Activated T-helper 1 cell treated with anti-CD3 and anti-CD28 coated beads, Interleukin-12 subunit alpha, Interleukin-12 subunit beta, Interleukin-2, Interleukin-4 antibody, amounts not matched to agents 30 ng/mL and 10 ng/mL and 1 ng/mL, durations not matched to agents 14 hours and 24 hours and 36 hours (primary cell): ENCODE measurements at places on chromosomes 11 and 22. TPM values are rescaled to one million over a fixed set of nuclear protein-coding genes. Genes with fewer than 3 reads are reported as not detected.
A peak's percentile ranks its signal among the peaks of the same experiment; 100 is the strongest.

GRCh38 chr11:117814204-117814765 is 10.3 kb downstream of the FXYD2 start:
- no peak overlapping the region for H3K4me3 ChIP-seq
- H3K27me3 ChIP-seq = no peaks in the 10 kb centered on the region
- peak overlapping the region; percentile 98 for H3K27ac ChIP-seq
- peaks cover 2% of the 10 kb centered on the region for H3K36me3 ChIP-seq
- DNase-seq = no peak

DNA sequence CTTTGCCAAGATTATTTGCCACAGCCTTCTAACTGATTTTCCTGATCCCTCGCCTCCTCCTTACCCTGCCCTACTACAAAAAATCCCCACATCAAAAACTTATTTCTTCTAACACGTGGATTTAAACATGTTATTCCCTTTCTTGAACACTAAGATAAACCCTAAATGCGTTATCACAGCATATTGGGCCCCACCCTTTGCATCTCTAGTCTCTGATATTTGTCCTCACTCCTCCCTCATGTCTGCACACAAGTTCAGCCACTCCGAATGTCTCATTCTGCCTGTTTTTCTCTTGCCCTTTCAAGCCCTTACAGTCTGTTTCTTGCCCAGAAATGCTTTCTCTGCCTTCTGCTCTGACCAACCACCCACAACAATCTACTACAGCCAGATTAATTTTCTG is 10.6 kb upstream of the ACER3 start:
- no peaks in the 10 kb centered on the region for H3K36me3 ChIP-seq
- peaks cover 13% of the 10 kb centered on the region for H3K27me3 ChIP-seq
- H3K4me1 ChIP-seq = no peaks in the 10 kb centered on the region

- peaks cover 39% of the 10 kb centered on the region for H3K36me3 ChIP-seq
- no peaks in the 10 kb centered on the region for H3K27me3 ChIP-seq
- peak overlapping the region; percentile 45 for H3K27ac ChIP-seq
- no peak for DNase-seq
Measured at GRCh38 chr22:26435327-26436093, 6.5 kb downstream of the ASPHD2 start.

DNA sequence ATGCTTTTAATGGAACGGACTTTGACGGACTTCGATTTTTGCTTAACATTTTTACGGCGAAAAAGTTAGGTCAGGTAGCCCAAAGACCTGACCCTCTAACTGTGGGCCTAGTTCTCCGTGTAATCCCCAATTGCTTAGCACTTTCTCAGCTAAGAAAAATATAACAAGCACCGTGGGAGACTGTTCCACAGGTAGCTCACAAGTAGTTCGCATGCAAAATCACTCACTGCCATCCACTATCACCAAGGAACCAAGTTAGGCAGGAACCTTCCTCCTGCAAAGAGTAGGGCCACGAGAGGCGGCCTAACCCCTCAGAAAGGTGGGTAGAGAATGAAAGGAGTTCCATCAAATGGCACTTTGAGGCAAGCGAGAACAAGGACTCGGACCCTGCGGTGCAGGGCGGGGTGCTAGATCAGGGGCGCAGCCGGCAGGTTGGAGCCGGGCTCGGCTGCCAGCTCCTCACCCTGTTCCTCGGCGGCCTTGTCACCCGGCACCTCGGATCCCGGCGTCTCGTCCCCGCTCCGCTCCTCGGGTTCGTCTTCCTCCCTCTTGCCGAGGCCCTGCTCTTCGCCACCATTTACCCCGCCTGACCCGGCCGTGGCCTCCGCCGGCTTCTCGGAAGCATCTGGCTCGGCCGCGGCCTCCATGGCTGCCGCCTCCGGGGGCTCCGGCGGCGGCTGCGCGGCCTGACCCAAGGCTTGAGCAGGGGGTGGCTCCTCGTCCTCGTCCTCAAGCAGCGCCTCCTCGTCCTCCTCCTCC is 922 bp downstream of the HNRNPUL2 start:
- H3K4me3 ChIP-seq = peak overlapping the region; percentile 91
- peaks cover 51% of the 10 kb centered on the region for H3K36me3 ChIP-seq
- peak overlapping the region; percentile 80 for H3K27ac ChIP-seq
- peaks cover 53% of the 10 kb centered on the region for H3K4me1 ChIP-seq
- no peaks in the 10 kb centered on the region for H3K27me3 ChIP-seq
- DNase-seq = no peak

DNA sequence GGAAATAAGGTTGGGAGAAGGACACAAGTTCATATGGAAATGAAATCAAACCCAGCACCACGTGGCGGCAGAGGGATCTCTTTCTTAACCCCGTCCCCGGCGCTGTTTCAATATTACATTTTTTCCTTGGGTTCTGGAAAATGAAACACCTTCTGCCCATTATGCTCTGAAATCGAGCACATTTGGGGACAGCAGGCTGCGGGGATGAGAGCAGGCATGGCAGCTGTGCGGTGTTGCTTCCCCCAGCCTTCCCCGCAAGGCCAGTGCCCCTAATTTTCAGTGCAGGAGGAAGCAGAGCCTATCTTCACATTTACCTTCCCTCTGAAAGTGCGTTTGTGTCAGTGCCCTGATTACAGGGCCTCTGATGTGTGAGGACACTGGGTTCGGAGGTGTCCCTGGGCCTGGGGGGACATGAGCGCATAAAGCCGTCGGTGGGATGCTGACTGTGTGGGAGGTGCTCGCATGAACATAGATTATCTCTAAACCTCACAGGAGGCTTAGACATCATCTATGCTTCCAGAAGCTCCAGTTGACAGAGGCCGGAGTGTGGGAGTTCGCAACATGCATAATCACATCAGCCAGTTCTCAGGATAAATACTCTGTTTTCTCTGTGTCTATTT is 921.3 kb downstream of the BRD1 start:
- no peaks in the 10 kb centered on the region for H3K36me3 ChIP-seq
- DNase-seq = no peak
- H3K27ac ChIP-seq = no peak overlapping the region
- peaks cover 2% of the 10 kb centered on the region for H3K27me3 ChIP-seq

- H3K36me3 ChIP-seq = no peaks in the 10 kb centered on the region
Measured at GRCh38 chr11:12399355-12399754, 22.0 kb downstream of the PARVA start.

GRCh38 chr11:126537492-126537891 is 182.0 kb downstream of the ST3GAL4 start:
- no peaks in the 10 kb centered on the region for H3K27me3 ChIP-seq
- no peak overlapping the region for H3K4me3 ChIP-seq
- H3K27ac ChIP-seq = no peak overlapping the region
- no peaks in the 10 kb centered on the region for H3K36me3 ChIP-seq
- no peak for DNase-seq

- DNase-seq = no peak
- peaks cover 16% of the 10 kb centered on the region for H3K4me1 ChIP-seq
- H3K36me3 ChIP-seq = peaks cover 63% of the 10 kb centered on the region
- no peaks in the 10 kb centered on the region for H3K27me3 ChIP-seq
- no peak overlapping the region for H3K27ac ChIP-seq
- H3K4me3 ChIP-seq = no peak overlapping the region
Measured at GRCh38 chr11:48142889-48143288, 73.7 kb upstream of the OR4B1 start.

DNA sequence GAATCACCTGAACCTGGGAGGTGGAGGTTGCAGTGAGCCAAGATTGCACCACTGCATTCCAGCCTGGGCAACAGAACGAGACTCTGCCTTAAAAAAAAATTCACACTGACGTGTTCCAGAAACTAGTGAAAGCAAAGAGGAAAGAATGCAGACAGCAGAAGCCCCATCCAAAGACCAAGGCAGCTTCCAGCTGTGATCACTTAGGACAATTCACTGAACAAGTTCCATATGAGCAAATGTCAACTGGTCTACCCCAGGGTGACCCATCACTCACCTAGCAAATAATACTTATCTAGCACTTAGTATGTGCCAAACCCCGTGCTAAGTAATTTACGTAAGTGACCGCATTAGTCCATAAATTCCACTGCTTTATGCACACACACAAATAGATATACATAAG is 138.9 kb downstream of the LARGE1 start:
- H3K27ac ChIP-seq = no peak overlapping the region
- H3K4me1 ChIP-seq = no peaks in the 10 kb centered on the region
- DNase-seq = no peak
- no peaks in the 10 kb centered on the region for H3K36me3 ChIP-seq
- no peaks in the 10 kb centered on the region for H3K27me3 ChIP-seq

DNA sequence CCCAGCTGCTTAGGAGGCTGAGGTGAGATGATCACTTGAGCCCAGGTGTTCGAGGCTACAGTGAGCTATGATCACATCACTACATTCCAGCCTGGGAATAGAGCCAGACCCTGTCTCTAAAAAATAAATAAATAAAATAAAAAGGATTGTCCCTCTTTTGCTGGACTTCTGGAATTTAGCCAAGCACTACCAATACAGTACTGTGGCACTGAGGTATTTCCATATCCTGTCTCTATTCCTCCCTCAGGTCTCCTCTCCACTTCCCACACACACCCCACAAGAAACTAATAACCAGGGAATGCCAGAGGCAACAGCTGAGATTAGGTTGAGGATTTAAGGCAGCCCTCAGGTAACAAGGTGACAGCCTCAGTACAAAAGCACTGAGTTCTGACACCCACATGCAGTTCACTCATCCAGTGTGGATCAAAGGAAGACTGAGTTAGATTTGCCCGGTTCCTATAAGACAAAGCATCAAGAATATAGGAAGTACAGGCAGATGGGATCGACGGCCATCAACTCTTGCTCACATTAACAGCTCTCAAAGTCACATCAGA is 4.5 kb upstream of the PPP2R1B start:
- H3K4me1 ChIP-seq = peaks cover 10% of the 10 kb centered on the region
- H3K4me3 ChIP-seq = no peak overlapping the region
- DNase-seq = no peak
- no peaks in the 10 kb centered on the region for H3K27me3 ChIP-seq

The CEP126 gene
- 0.41 and 1.2 TPM in 2 replicates for total RNA-seq

The CYB5R2 gene
- total RNA-seq = 2.8 and 3.0 TPM in 2 replicates

The OR51B2 gene
- not detected in 2 replicates for total RNA-seq
